ENCODE measurements at places on chromosomes 11 and 22.
A peak's percentile ranks its signal among the peaks of the same experiment; 100 is the strongest.

- peaks cover 56% of the 10 kb centered on the region for H3K27me3 ChIP-seq
- no peak for ATAC-seq
- no peak overlapping the region for H3K4me3 ChIP-seq
Measured at GRCh38 chr22:20425566-20426258, 11.9 kb downstream of the SCARF2 start.

DNA sequence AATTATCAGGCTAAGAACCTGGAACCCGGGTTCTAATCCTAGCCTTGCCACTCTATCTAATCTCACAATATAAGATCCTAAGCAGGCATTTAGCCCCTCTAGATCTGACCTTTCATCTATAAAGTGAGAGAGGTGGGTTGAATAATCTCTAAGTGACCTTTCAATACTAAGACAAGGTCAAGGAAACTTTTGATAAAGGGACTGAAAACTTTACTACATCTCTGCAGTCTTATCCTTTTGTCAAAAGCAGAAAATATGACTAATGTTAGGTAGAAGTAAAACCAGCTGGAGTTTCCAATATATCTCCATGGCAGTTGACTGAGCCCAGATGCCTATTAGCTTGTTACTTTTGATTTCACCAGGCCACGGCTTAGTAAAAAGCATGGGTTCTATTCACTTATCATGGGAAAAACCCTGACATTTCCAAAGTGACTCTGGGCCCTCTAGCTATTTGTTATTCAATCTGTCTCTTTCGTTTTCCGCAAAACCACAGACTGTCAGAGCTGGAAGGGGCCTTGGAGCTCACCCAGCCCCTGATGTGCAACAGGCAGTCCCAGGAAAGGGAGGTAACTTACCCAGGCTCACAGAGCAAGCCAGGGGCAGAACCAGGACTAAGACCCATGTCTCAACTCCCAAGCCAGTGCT lies 75.8 kb downstream of the RAB30 start:
- H3K27me3 ChIP-seq: no peaks in the 10 kb centered on the region
- peaks cover 85% of the 10 kb centered on the region for H3K4me1 ChIP-seq
- H3K4me3 ChIP-seq: peak overlapping the region; percentile 78
- H3K36me3 ChIP-seq: peaks cover 65% of the 10 kb centered on the region
- peak; percentile 80 for ATAC-seq

DNA sequence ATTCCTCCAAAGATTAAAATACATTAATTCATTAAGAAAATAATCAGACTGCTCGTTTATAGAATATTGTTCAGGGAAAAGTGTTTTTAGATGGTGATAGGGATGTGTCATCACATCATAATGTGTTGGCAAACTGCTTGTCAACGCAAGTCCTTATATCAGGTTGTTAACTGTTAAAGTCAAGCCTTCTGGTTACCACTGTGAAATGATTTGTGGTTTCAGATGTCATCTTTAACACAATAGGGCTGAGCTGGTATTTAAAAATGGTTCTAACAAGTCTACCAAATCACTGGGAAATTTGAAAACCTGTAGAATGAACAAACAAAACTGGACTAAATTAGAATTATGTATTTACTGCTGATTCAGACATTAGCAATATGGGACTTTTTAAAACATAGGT lies 2.4 kb upstream of the MMP13 start:
- no peaks in the 10 kb centered on the region for H3K36me3 ChIP-seq
- no peaks in the 10 kb centered on the region for H3K27me3 ChIP-seq
- no peak for ATAC-seq
- H3K27ac ChIP-seq: no peak overlapping the region

- no peak overlapping the region for H3K27ac ChIP-seq
- peaks cover 10% of the 10 kb centered on the region for H3K4me1 ChIP-seq
- H3K36me3 ChIP-seq: no peaks in the 10 kb centered on the region
- ATAC-seq: no peak
Measured at GRCh38 chr11:128357073-128357472, 230.3 kb downstream of the ETS1 start.

GRCh38 chr11:21321530-21321929 lies 652.1 kb downstream of the NELL1 start:
- H3K4me1 ChIP-seq: no peaks in the 10 kb centered on the region
- H3K4me3 ChIP-seq: no peak overlapping the region
- H3K27me3 ChIP-seq: no peaks in the 10 kb centered on the region
- ATAC-seq: no peak
- H3K36me3 ChIP-seq: no peaks in the 10 kb centered on the region

DNA sequence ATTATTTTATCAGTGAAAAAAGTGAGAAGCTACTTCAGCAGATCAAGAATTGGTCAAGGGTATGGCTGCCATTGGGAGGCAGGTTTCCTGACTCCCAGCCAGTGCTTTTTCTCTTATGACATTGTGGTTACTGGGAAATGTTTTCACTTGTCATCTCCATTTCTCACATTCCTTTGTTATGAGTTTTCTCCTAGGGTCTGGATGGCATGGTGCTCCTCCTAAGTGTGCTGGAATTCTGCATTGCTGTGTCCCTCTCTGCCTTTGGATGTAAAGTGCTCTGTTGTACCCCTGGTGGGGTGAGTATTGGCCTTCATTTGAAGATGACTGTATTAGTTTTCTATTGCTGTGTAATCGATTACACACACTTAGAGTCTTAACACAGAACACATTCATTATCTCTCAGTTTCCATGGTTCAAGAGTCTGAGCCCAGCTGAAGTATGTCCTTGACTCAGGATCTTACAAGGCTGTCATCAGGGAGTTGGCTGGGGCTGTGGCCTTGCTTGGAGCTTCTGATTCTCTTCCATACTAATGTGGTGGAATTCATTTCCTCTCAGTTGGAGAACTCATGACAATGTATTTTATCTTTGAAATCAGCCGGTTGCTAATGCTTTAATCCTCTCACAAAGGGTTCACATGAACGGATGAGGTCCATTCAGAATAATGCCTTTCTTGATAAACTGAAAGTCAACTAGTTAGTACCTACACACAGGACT lies 21.0 kb upstream of the MS4A6E start:
- H3K4me1 ChIP-seq: peaks cover 36% of the 10 kb centered on the region
- peak overlapping the region; percentile 93 for H3K27ac ChIP-seq
- H3K36me3 ChIP-seq: no peaks in the 10 kb centered on the region

DNA sequence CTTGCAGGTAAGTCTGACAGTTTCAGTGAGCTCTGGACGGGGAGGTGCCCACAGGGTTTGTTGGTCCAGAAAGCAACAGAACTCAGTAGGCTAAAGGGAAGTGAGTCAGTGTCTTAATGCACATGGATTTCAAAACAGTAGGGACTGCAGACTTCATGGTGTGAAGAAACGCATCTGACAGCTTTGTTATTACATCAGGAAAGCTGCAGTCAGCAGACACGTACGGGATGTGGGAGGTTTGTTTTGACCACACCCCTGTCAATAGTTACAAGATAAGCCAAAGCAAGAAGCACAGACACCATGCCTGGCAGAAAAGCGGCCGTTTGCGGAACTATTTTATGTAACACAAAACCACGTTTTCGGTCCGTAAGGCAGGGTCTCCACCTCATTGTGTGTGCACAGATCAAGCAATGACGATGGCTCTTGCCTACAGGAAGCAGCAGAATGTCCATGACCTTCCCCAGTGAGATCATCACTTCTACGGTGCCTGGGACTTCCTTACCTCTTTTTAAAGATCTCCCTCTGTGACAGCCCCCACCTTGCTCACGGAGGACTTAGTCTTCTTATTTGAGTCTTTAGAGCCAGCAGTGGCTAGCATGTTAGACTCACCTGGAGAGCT lies 58.2 kb upstream of the FTH1 start:
- ATAC-seq: peak; percentile 84
- H3K4me1 ChIP-seq: peaks cover 12% of the 10 kb centered on the region
- peak overlapping the region; percentile 70 for H3K27ac ChIP-seq

GRCh38 chr11:1926156-1927025 lies 6.9 kb downstream of the TNNT3 start:
- no peak for ATAC-seq
- H3K36me3 ChIP-seq: no peaks in the 10 kb centered on the region
- H3K27ac ChIP-seq: no peak overlapping the region
- H3K4me1 ChIP-seq: peaks cover 11% of the 10 kb centered on the region

DNA sequence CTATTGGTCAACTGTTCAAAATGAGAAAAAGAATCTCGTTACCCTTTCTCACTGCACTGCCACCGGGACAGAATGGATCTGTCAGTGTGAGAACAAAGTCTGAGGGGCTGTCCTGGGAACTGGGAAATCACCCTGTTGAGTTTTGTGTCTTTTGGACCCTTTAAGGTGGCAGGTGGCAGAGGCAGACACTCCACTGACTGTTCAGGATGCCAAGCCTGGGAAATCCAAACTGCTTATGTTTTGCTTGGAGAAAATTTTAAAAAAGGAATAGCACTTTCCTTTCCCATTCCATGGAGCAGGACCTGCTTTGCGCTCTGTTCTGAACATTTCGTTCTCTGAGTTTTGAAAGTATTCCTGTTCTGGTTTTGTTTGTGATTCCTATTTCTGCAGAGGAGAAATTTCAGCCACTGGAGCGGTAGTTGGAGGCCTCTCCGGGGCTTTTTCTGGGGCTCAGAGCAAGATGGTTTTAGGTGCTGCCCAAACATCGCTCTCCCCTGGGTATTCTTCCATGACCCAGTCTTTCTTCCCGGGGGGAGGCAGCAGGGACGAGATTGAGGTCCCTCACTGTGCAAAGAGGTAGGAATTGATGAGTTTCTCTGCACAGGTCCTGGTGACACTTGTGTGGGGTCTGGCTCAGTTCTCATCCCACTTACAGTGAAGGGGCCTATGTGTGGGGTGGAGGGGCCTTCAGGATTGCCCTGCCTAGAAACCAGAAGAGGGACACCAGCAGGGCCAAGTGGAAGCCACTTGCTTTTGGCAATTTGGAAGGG lies 138.5 kb upstream of the SYT13 start:
- H3K27ac ChIP-seq: no peak overlapping the region
- no peak overlapping the region for H3K4me3 ChIP-seq
- H3K36me3 ChIP-seq: no peaks in the 10 kb centered on the region
- H3K4me1 ChIP-seq: no peaks in the 10 kb centered on the region
- H3K27me3 ChIP-seq: peaks cover 88% of the 10 kb centered on the region

- peak overlapping the region; percentile 46 for H3K4me3 ChIP-seq
- H3K36me3 ChIP-seq: no peaks in the 10 kb centered on the region
- no peak for ATAC-seq
- no peak overlapping the region for H3K27ac ChIP-seq
Measured at GRCh38 chr22:39684702-39685281, 114.2 kb downstream of the CACNA1I start.

DNA sequence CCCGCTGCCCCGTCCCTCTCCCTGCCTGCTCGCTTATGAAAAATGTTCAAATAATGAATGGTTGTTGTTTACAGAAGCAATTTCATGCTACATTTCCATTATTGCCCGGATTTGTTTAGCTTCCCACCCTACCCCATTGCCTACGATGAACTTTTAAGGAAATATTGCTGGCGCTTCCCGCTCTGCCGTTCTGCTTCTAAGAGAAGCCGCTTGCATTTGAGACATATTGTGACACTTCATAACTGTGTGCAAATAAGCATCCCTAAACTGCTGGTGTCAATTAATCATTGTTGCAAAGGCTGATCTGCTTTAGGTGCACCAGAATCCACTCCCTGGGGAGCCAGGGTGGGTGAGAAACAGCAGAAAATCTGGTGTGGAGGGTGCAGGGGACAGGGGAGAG lies 52.3 kb upstream of the LMO1 start:
- no peak overlapping the region for H3K4me3 ChIP-seq
- no peaks in the 10 kb centered on the region for H3K4me1 ChIP-seq
- peaks cover 27% of the 10 kb centered on the region for H3K27me3 ChIP-seq
- no peak for ATAC-seq
- no peak overlapping the region for H3K27ac ChIP-seq
- no peaks in the 10 kb centered on the region for H3K36me3 ChIP-seq

- H3K27me3 ChIP-seq: peaks cover 44% of the 10 kb centered on the region
- ATAC-seq: no peak
- H3K27ac ChIP-seq: no peak overlapping the region
Measured at GRCh38 chr11:12122083-12122482, 11.7 kb downstream of the MICAL2 start.

DNA sequence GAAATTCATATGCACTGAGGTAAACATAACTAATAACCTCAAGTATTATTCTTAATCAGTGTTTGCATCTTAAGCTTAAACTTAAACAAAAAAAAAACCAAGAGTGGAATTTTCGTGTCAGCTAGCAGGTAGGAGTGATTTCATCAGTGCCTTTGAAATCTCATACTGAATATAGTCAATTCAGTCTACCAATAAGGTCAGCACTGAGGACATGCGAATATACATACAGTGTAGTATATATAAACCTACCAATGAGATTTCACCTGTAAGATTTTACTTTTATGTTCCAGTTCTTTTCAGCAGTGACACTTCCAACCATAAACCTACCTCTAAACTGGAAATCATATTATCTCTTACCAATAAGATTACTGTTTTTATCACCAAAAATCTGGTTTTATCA lies 27.0 kb downstream of the SAAL1 start:
- no peak overlapping the region for H3K27ac ChIP-seq
- H3K36me3 ChIP-seq: peaks cover 38% of the 10 kb centered on the region
- ATAC-seq: no peak

GRCh38 chr22:35116817-35117216 lies 50.9 kb downstream of the ISX start:
- H3K27ac ChIP-seq: no peak overlapping the region
- no peaks in the 10 kb centered on the region for H3K36me3 ChIP-seq
- H3K4me1 ChIP-seq: peaks cover 9% of the 10 kb centered on the region

- peaks cover 19% of the 10 kb centered on the region for H3K4me1 ChIP-seq
- peak overlapping the region; percentile 96 for H3K27ac ChIP-seq
- no peaks in the 10 kb centered on the region for H3K27me3 ChIP-seq
- H3K4me3 ChIP-seq: no peak overlapping the region
- peak; percentile 53 for ATAC-seq
Measured at GRCh38 chr11:18384157-18384641, 10.2 kb upstream of the LDHA start.
